ENCODE measurements at places on chromosomes 11 and 22. TPM values are rescaled to one million over a fixed set of nuclear protein-coding genes. Genes with fewer than 3 reads are reported as not detected.

GRCh38 chr11:111749646-111750045, 16.5 kb downstream of the PPP2R1B start:
- DNase-seq = no peak

- no peak for DNase-seq
These were observed 39.9 kb upstream of the GGTLC2 start for GRCh38 chr22:22604326-22605073.

- DNase-seq = no peak
These were observed 36.0 kb downstream of the PARVA start for GRCh38 chr11:12413141-12414052.

The NFAM1 gene
- total RNA-seq = 1.9 TPM

Measured in Right ventricle myocardium superior (tissue), 1 donor.